ENCODE measurements at places on chromosomes 3 and 15.

GRCh38 chr15:31465083-31465955 is 138.7 kb downstream of the KLF13 start:
- DNase-seq, result no peak

- DNase-seq, result no peak
Observed at GRCh38 chr3:188796122-188796631, 375.6 kb upstream of the TPRG1 start.

DNA sequence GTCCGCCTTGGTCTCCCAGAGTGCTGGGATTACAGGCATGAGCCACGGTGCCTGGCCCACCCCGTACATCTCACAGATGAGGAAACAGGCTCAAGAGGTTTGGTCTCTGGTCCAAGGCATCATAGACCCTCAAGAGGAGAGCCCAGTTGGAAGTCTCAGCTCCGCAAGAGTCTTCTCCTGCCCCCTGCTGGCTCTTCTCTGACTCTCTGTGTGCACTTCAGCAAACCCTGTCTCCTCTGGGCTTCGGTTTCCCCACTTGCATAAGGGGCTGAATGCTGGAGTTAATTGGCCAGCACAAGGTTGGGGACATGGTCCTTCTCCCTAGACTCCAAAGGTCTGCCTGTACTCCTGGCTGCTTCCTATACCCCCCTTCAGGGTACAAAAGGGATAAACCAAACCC is 3.9 kb downstream of the MST1R start:
- no peak for DNase-seq

- peak; percentile 99 for DNase-seq
Observed at GRCh38 chr3:98556164-98557130, 24.7 kb downstream of the GPR15 start.

DNA sequence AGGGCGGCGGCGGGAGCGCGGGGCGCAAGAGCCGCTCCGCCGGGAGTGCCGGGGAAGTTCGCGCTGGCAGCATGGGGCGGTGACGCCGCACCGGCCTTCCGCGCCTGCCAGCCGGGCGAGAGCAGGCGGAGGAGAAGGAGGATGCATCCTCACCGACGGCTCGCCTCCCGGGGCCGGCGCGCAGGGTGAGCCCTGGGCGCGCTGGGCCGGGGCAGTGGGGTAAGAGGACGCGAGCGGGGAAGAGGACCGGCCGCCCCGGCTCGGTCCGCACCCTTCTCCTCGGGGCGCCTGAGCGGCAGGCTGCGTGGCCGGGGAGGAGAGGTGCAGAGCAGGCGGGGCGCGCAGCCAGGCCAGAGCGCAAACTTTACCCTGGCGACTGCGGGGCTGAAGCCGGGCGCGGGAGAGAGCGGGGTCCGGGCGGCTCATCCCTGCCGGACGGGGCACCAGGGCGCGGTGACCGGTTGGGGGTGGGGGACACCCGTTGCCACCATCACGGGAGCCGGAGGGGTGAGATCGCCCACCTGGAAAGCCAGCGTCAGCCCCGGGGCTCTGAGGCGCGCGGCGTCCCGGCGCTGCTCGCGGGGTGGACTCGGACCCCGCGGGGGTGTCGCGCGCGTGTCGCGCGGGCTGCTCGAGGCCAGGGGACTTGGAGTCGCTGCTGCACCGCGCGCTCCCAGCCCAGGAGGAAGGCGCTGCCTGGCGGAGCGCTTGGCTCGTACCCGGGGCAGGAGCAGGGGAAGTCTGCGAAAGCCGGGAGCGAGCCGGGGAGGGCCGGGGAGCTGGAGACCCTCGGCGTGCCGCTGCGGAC is 542 bp downstream of the GABRA5 start:
- DNase-seq, result no peak

- DNase-seq, result no peak
Observed at GRCh38 chr15:50880206-50880605, 28.3 kb upstream of the AP4E1 start.

- DNase-seq, result no peak
Observed at GRCh38 chr3:43090238-43090637, 15.6 kb downstream of the POMGNT2 start.

- DNase-seq, result no peak
Observed at GRCh38 chr15:33262306-33262705, 48.5 kb upstream of the RYR3 start.

GRCh38 chr3:33067484-33067883 is 29.5 kb downstream of the GLB1 start:
- no peak for DNase-seq

DNA sequence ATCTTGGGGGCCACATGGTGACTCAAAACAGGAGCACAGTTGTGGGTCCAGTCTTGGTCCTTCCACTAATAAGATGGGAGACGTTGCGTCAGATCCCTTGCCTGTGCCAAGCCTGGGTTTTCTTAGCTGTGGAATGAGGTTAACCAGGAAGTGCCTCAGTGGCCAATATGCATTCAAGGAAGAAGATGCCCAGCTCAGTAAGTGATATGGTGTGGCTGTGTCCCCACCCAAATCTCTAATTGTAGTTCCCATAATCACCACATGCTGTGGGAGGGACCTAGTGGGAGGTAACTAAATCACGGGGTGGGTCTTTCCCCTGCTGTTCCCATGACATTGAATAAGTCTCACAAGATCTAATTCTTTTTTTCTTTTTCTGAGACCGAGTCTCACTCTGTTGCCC is 6.4 kb downstream of the ALG1L2 start:
- DNase-seq, result no peak

DNA sequence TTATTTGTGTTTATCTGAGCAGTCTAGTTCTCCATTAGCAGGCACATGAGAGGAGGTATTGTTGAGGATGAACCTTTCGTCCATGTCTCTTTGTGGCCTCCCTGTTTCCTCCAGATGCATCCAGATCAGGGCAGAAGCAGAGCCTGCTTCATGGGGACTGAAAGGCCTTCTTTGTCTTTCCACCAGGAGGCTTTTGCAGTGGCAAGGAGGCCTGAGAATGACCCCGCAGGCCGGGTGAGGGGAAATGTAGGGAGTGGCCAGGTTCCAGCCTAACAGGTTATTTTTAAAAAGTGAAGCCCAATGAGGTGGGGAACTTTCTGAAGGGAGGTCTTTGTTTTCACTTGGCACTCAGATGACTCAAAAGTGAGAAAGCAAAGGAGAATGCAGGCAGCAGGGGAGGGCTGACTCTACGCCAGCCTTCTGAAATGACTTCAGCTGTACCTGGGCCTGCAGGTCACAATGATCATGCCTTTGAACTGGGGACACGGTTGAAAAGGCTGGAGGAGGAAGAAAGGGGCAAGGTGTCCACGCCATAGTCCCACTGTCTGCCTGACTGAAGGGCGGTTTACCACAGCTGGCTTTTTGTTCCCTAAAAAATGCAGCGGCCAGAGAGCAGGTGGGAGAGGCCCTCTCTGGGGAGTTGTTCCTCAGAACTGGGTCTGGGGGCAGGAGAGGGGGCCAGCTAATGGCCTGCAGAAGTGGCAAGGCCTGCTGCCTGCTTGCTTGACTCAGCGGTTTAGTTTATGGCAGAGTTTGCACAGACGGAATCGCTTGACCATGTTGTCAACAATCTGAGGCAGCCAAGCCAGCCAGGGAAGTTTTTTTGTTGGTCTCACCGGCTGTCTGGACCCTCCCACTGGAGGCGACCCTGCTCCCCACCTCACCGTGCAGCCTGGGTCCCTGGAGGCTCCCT is 28.7 kb downstream of the CMTM7 start:
- DNase-seq, result peak; percentile 56

DNA sequence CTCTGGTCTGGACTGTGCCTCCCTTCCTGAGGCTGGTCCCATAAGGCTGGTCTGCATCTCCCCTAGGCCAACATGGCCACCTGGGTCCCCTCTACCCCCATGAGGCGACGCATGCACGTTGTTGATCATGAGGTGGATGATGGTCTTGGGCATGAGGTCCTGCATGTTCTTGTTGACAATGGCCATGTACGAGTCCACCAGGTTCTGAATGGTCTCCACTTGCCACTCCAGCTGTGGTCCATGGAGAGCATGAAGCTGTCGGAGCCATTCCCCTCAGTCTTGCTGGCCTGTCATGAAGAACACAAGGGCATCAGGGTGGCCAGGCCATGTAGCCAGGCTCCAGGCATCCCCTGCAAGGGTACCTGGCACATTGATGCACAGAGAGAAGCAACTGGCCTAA is 27.1 kb upstream of the CSPG4 start:
- no peak for DNase-seq

GRCh38 chr15:68989541-68990230 is 24.8 kb upstream of the NOX5 start:
- no peak for DNase-seq

DNA sequence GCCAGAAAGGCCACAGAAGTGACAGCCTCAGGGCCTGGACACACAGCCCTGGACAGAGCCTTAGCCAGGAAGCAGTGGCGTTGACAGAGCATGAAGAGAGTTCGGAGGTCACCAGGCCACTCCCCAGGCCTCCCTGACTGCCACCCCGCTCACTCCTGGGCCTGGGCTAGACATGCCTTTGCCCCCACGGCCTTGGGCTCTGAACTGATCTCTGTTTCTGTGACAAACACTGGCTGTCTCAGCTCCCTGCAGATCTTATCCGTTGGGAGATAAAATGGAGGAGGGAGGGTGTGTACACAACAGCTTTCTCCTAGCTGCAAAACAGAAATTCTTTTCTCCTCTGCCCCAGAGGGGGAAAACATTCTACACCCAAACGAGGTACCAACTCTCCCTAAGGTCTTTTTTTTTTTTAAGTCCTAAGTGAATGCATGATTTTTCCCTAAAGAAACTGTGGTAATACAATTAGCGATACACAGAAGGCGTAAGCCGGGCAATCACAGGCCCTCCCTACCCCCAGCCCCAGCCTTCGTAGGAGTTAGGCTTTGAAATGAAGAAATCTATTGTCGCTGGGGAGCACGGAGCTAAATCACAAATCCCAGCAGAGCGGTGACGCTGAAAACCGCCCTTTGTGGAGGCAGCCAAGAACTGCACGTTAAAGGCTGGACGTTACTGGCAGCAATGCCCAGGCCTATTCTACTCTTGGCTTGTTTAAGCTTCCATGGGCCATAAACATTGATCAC is 45.0 kb downstream of the SRGAP3 start:
- DNase-seq, result no peak

- DNase-seq, result no peak
Observed at GRCh38 chr3:152243721-152244516, 24.8 kb upstream of the MBNL1 start.

DNA sequence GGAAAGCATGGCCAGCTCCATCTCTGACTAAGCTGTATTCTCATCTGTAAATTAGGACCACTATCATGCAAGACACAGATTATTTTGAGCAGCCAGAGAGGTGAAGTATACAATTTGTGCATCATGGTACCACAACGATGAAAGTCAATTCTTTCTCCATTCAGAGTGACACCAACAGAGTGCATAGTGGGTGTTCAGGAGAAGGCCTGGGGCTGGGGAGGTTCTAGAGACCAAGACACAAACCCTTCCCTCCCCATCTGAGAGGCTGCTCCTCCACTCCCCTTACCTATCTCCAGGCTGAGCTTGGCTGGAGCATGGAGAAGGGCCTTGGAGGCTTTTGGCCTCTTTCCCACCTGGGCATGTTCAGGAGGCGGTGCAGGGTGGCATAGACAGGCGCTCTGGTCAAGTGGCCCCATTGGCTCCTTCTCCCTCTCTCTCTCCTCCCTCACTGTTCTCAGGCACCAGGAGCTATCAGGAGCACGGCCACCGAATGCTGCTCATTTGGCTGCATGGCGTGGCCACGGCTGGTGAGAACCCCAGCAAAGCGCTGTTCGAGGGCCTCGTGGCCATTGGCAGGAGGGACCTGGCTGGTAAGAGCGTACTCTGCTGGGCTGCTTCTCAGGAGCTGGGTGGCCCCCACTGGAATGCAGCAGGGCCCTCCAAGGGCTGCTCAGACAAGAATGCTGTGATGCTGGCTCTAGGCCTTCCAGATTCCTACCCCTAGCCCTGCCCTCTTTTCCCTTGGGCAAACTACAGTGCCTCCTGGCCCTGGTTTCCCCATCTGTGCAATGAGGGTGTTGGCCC is 37.9 kb downstream of the ANKDD1A start:
- no peak for DNase-seq

- DNase-seq, result no peak
Observed at GRCh38 chr3:73459711-73460110, 165.0 kb downstream of the PDZRN3 start.

GRCh38 chr3:113668015-113668414 is 28.4 kb downstream of the USF3 start:
- no peak for DNase-seq

DNA sequence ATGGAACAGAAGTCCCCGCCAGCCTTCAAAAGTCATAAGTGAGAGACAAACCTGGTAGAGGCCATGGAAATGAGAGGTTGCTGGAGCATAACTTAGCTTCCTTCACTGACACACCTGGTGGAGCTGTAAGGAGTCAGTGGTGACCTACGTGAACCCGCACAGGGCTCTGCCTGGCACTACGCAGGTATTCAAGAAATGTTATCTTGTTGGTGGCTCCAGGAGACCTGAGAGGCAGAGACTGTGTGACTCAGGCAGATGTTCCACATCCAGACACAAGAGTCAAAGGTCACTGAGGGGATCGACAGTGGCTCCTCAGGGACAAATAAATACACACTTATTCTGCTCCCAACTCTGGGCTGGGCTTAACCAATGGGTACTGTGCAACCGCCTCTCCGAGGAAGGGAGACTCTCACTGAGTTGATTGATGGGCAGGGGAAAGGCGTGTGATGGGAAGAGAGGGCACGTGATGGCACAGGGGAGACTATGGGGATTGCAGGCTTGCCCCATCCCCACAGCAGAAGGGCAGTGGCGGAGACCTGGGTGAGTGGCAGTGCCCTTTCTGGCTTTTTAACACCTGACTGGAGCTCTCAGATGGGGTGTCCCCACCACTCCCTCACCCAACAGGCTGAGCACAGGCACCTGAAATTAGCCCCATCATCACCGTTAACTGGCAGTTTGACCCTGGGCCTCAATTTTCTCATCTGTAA is 111.7 kb upstream of the SMAD3 start:
- DNase-seq, result no peak

GRCh38 chr3:144923046-144923775 is 951.6 kb downstream of the DIPK2A start:
- no peak for DNase-seq

DNA sequence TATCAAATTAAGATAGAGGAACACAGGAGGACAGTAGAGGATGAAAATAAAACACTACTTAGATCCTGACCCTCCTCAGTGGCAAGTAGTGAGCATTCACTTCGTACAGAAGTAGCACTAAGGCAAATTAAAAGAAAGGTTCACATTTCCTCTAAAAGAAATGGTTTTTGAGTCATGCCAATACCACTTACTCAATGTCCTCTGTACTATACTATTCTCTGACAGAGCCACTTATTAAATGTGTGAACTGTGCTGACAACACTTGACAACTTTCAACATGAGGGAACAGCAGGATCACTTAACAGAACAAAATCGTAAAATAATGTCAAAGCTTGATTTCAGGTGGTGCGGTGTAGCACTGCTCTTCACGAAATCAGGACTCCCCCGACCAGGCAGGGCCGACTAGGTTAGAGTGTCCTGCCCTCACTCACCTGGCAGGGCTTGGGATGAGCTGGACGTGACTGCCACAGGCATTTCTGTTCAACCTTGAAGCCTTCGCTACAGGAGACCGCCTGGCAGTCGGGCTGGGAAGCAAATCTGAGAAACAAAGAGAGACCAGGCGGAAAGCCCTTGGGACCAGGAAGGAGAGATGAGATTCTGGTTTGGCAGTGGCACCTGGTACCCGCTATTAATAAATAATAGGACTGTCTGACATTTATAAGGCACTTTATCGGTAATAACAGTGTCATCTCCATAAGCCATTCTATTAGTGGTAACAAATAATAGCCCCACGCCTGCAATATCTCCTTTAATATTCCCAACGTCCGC is 611 bp upstream of the SLC27A2 start:
- DNase-seq, result no peak
